Tongue (tissue), 3 donors: ENCODE measurements at places on chromosomes 3 and 15. TPM values are rescaled to one million over a fixed set of nuclear protein-coding genes. Genes with fewer than 3 reads are reported as not detected.

Gene SCAANT1
- total RNA-seq: not detected

Gene FAM107A
- 1.7 TPM for total RNA-seq

Gene ACAN
- 12.6 TPM for total RNA-seq

Gene MYL3
- 33.1 TPM for total RNA-seq

Gene SHF
- total RNA-seq: 7.3 TPM

Gene NRG4
- not detected for total RNA-seq

Gene RASL12
- total RNA-seq: 32.8 TPM

Gene TNNC1
- 352 TPM for total RNA-seq

Gene ZNF502
- total RNA-seq: 10.5 TPM

Gene GPR176
- total RNA-seq: 4.1 TPM

Gene CNTN3
- total RNA-seq: 6.9 TPM

Gene SCN5A
- total RNA-seq: 6.1 TPM

Gene CAMK2N2
- total RNA-seq: not detected

Gene C3orf20
- not detected for total RNA-seq

Gene CKMT1A
- total RNA-seq: 0.31 TPM
